Thymus (tissue), 14 donors: ENCODE measurements at places on chromosomes 7 and 10.

DNA sequence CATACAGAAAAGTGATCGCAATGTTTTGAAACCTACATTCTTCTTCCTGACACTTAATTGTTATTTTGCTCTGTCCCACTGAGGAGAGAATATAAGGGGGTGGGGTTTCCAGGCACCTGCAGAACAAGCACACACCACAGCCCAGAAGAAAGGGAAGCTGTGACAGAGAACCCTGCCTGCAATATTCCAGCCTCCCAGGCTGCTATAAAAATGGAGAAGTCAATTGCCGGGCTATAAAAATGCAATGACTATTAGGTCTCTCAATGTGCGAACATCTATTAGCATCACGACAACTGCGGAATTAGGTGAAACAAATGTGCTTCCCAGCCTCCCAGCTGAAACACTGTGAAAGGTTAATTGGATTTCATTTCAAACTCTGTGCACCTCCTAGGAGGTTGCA is 145.3 kb upstream of the FRMD4A start:
- no peak for DNase-seq

DNA sequence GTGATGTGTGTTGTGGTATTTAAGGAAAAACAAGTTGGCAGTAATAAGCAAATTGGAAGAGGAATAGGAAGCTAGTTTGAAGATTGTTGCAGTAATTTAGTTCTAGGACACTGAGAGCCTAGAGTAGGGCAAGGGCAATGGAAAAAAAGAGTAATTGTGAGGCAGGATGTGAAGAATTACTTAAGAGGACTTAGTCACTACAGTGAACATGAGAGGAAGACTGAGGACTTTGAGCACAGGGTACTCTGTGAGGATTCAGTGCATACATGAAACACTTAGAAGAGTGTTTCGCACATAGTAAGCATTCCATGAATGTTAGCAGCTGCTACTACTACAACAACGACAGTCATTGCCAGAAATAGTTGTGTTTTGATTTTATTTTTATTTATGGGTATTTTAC is 30.9 kb upstream of the DKK1 start:
- DNase-seq = no peak

DNA sequence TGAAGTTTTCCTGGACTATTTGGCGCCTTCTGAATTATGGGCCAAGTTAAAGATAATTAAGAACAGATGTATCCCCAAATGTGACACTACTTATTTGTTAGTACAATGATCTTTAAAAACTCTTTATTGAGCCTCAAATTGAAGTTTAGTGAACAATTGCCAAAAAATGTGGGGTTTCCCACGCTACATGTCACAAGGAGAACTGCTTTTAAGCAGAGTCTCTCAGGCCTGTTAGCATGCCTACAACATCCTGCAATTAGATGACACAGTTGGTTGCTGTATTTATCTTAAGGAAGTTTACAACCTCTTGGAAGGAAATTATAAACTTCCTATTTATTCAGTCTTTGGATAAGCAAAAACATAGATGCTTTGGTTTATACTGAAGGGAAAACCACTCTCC is 733.0 kb downstream of the TNS3 start:
- no peak for DNase-seq

DNA sequence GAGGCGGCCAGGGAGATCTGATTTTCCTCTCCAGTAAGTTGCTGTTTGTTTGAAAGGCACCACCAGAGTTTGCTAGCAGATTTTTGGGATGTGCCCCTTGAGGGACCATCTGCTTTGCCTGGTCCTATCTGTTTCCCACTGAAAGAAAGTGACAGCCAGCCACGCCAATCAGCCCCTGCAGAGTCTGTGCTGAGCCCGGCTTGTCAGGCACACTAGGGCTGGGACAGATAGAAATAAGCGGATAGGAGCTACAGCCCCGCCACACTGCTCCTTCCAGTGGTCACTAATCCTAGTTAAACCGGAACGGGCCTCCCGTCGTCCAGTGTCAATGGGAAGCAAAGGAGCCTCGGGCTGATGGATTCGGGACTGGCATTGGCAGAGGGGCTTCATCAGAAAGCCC is 161.9 kb upstream of the PRR15 start:
- DNase-seq = no peak

- DNase-seq = no peak
These were observed 103.8 kb downstream of the HTR5A start for GRCh38 chr7:155173905-155174304.

GRCh38 chr10:114486938-114487814 is 82.9 kb upstream of the AFAP1L2 start:
- no peak for DNase-seq

DNA sequence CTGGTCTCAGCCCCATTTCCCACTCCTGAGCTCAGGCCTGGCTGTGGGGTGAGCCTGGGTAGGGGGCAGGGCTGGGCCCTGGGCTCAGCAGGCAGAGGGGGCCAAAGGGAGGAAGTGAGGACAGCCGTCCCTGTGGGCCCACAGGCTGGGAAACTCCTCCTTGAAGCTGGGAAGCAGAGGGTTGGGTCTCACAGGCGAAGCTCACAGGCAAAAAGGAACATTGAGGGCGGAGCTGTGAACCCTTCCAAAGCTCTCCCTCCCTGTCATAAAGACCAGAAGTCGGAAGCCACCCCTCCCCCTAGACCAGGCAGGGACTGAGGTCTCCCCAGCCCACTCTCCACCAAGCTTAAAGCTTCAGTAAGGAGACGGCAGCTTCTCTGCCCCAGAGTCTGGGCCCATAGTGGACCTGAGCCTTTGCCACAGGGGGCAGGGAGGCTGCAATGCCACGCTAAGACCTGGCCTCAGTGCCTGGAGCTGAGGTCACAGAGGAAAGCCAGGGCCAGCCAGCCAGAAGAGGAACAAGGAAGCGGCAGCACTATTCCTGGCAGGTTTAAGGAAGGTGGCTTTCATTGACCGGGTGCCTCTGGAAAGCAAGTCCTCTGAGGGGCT is 1.0 kb upstream of the KCP start:
- DNase-seq = no peak

DNA sequence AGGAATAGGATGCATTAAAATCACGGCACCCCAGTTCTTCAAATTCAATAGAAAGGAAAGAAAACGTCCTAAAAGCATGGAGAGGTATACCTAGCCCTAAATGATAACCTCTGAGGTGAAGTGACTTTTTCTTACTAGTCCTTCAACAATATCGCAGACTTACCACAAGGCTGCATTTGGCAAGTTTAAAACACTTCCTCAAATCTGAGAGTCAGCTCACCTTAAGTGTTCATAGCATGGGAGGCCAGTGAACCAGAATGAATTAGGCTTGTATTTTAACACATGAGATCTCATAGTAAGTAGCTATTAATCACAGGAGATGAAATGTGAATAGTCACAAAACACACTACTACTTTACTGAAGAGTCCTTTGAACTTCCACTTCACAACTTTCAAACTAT is 124.2 kb downstream of the RNF32 start:
- DNase-seq = no peak

DNA sequence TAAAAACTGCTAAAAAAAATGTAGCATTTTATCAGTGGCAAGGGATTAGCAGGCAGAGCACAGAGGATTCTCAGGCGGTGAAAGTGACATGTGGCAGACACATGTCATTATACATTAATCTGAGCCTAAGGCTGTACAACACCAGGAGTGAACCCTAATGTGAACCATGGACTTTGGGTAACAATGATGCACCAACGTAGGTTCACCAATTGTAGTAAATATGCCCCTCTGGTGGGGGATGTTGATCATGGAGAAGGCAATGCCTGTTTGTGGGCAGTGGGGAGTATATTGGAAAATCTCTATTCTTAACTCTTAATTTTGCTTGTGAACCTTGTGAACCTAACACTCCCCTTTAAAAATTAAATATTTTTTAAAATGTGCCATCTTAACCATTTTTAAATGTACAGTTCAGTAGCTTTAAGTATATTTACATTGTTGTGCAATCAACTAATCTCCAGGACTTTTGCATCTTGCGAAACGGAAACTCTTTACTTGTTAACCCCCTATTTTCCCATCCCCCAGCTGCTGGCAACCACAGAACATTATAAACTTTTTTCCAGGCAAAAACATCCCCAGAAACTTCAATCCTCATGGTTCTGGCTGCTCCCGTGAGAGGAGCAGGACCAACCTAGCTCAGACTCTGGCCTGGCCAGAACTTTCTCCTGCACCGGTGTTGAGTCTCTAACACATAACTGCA is 29.9 kb downstream of the LRRC20 start:
- DNase-seq = no peak

DNA sequence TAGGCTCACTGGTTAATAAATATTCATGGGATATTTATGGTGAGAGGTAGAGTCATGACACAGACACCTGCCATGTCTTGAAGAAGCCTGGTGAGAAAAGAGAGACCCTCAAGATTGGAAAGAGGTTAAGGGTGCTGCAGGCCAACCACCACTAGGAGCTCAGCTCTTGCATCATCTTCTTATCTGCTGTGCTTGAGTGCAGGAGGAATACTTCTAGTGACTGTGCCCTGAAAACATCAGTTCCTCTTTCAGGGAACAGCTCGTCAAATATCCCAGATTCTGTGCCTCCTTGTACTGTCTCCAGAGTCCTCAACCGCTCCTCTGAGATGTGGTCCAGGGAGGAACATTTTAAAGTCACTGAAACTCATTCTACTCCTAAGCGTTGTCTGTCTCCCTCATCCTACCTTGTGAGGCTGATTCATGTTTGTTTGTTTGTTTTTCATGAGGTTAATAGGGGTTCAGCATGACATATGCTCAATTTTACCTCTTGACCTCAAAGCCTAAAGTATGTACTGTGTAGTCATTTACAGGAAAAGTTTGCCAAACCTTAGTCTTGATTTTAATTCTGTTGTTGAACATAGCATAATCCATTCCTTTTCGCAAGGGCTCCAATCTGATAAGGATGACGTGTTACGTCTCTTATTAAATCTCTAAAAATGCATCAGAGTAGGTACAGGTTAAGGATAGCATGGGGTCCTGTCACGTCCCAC is 293.1 kb downstream of the C7orf25 start:
- DNase-seq = no peak

- DNase-seq = no peak
These were observed 399.1 kb upstream of the AKR1E2 start for GRCh38 chr10:4426866-4427265.

DNA sequence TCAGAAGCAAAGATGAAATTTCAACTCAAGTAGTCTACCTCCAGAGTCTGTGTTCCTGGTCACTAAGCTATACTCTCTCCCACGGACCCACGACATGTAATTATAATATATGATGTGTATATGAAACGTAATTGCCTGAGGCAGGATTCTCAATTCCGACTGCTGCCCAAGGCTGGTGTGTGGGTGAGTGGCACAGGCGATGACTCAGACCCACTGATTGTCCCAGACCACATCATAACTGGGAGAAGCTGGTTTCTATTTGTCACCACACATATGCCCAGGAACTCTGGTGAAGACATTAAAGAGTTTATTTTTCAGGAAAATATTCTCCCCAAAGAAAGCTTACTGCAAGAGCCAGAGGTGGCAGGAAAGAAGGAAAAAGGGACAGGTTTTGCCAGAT is 219.3 kb downstream of the JAZF1 start:
- no peak for DNase-seq

DNA sequence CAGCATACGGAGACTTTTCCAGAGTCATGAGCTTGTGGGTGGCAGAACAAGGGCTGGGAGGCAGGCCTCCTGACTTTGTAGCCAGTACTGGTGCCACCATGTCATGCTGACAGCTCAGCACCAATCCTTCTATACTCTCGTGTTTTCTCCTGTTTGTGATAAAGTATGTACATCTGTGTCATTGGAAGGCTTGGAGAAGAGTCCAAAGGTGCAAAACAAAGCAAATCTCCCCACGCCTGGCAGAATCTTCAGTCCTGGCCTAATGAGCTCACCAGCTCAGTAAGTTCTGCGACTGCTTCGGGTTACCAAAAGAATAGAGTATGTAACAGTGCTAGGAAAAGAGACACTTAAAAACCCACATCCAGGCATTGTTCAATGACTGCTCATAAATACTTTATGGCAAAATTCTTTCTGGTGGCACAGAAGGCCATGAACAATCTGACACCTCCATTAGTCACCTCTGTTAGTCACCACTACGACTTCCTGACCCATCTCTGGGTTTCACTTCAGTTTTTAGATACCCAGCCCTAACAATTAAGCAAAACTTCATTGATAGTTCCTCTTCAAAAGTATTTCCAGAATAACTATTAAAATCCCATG is 24.5 kb downstream of the STEAP1 start:
- no peak for DNase-seq

DNA sequence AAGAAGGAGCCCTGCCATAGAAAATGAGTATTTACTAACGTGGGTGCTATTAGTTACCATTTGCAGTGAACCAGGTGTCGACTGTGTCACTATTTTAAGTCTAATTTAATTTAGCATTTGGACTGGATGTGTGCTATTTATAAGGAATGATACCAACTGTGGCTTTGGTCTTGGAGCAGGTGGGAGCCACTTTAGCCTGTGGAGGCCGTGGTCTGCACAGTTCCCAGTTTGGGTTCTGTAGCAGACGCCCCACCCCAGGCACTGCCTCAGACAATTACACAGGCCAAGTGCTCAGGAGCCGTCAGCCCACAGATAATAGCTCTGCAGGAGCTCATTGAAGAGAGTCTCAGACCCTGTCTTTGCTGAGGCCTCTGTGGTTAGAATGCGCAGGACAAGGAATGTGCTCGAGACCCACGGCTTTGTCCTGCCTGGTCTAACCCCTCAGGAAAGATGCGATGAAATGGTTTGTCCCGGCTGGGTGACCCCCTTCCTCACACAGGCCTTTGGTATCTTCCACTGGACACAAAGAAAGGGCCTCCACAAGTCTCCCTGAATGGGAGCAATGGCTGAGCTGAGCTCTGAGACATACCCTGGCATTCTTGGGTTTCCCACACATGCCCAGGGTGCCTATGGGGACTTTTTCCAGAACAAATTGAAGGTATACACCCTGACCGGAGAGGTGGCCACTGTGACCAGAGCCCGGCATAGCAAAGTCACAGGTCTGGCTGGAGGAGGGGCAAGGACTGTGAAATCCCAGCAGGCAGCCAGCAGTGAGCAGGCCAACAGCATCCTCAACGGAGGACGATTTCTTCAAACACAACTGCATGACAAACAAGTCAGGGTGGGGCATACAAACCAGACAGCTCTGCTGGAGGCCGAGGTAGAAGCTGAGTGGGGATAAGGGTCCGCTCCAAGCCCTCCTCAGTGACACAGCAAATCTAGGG is 251.2 kb downstream of the ARHGAP12 start:
- no peak for DNase-seq

DNA sequence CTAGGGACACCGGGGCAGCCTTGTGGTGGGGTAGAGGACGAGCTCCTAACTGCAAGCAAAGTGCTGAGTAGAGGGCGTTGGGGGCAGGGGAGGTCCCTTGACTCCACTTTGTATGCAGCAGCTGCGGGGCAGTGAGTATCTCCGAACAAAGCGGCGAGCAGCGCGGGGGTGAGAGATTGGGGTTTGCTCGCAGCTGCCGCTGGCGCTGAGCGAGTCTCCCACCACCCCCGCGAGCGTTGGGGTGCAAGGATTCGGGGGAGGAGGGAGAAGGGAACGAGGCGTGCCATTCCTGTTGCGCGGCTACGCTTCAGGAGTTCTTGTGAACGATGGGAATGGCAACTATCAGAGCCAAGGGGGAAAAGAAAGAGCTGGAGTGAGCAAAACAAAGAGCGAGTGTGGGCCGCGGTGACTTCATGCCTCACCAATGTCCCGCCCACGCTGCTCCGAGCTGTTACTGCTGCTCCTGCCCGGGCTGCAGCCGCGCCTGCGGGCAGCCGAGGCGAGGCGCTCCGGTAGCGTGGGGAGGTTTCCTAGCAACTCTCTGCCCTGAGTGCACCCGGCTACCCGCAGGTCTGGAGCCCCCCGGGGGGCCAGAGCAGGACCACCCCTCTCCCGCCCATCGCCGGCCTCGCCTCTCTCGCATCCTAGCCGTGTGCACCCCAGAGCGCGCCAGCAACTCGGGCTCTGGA is at the start of gene ITGB8:
TSS of gene ITGB8 (plus strand) at position 662 of the 689 bp plus-strand sequence. CDS start 907 bp downstream, outside the sequence.
- no peak for DNase-seq
